CD4-positive, CD25-positive, alpha-beta regulatory T cell (primary cell): ENCODE measurements at places on chromosomes 5 and 9. TPM values are rescaled to one million over a fixed set of nuclear protein-coding genes. Genes with fewer than 3 reads are reported as not detected.

GRCh38 chr5:126341906-126342630 is 81.1 kb upstream of the GRAMD2B start:
- DNase-seq, result no peak

GRCh38 chr5:141680751-141681201 is 1.3 kb downstream of the ARAP3 start:
- no peak for DNase-seq

MAN1B1 gene
- 71.3 TPM for total RNA-seq

GRCh38 chr5:1054799-1055775 is 46.5 kb downstream of the NKD2 start:
- DNase-seq, result no peak

GRCh38 chr5:64190562-64191306 is 25.1 kb downstream of the RNF180 start:
- no peak for DNase-seq
